Type B pancreatic cell (in vitro differentiated cells): ENCODE measurements at places on chromosomes 13 and 19. TPM values are rescaled to one million over a fixed set of nuclear protein-coding genes. Genes with fewer than 3 reads are reported as not detected.

- no peak for DNase-seq
Measured at GRCh38 chr13:66617786-66618185, 612.4 kb downstream of the PCDH9 start.

The KIR3DL2 gene
- total RNA-seq = not detected in 2 replicates

DNA sequence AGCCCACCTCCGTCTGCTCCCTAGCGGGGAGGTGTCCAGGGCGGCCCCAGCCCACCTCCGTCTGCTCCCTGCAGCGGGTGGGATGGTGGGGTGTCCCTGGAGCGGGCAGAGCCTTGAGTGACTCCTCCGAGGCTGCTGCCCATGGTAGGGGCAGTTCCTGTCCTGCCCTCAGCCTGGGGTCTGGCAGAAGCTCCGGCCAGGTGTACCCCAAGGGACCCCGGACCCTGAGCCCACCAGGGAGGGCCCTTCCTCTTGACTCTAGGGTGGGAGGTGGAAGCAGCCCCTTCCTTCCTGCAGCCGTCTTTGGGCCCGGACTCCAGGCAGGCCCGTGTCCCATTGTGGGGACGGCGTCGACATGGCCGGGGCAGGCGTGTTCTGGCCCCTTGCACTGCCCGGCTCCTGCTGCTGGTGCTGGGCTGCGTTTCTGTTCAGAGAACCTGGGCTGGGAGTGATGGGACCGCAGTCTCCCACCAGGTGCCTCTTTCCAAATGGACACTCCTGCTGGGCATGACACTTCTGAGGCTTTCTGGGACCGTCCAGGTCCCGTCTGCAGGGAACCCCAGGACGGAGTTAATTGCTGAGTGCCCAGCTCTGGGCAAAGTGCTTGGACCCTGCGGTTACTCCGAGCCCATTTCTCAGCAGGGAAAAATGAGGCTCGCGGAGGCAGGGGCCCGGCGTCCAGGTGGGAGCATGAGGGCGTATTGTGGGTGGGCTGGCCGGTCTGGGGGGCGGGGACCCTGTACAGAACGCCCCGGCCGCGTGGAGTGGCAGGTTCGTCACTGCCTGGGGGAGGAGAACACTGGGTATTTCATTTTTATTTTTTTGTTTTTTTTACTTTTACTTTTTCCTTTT lies 19.8 kb downstream of the ARID3A start:
- no peak for DNase-seq

- DNase-seq = no peak
Measured at GRCh38 chr19:4473011-4473762, 1.1 kb downstream of the HDGFL2 start.

DNA sequence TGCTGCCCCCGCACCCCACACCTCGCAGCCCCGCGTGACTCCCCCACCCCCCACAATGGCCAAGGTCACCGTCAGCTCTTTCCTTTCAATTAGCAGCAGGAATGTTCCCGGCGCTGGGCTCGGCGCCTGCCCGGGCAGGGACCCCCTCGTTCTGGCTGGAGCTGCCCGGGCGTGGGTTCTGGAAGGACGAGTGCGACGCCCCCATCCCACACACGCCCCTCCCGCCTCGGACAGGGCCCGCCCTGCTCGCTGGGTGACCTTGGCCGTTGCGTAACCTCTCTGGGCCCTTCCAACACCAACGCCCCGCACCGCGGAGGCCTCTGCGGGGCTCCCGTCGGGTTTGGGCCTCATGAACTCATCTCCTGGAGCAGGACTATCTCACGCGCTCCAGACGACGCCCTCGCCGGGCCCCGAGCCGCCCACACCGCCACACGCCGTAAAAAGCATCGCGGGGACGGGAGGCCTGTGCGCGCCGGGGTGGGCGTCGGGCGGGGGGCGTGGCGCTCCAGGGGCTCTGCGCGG lies 10.3 kb downstream of the PALM start:
- no peak for DNase-seq

DNA sequence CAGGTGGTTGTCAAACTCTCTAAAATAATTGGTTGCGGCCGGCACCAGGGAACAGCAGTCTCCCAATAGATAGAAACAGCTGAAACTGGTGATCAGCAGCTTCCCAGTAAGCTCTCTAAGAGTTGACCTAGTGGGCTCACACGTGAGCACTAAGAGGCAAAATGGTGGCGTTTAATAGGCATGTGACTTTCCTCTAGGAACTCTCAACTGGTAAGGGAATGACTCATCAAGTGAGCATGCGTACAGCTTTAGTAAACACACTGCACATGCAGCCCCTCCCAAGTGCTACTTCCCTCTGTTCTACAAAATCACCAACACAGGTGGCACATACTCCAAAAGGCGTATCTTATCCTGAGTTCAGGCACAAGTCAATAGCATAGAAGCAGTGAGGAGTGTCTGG lies 41.7 kb downstream of the TNFSF11 start:
- no peak for DNase-seq

DNA sequence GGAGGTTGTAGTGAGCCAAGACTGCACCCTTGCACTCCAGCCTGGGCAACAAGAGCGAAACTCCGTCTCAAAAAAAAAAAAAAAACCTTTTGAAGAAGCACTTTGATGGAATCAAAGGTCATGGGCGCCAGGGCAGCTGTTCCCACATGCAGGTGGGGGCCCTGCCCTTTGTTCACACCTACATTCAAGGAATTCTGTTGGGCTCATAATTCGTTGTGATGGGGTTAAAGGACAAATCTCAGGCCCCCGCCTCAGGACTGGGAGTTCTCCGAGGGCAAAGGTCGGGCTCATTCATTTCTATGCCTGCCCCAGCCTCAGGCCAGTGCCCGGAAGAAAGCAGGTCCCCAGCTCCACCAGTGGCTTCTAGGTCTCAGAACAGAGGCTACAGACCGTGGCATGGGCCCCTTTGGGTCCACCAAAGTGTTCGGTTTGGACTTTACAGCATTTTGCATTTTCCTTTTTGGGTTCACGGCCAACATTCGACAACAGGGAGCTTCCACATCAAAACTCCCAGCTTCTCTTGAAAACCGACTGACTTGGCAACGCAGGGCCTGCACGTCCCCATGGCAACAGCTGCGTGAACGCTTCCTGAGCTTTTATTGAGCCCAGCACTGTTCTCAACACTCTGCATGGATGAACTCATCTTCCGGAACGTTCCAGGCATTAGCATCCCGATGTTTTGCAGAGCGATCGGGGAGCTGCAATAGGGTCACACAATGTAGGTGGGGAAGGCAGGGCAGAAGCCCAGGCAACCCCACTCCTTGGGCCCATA lies 10.1 kb upstream of the GTF2F1 start:
- no peak for DNase-seq

The CGB2 gene
- total RNA-seq = not detected in 2 replicates

DNA sequence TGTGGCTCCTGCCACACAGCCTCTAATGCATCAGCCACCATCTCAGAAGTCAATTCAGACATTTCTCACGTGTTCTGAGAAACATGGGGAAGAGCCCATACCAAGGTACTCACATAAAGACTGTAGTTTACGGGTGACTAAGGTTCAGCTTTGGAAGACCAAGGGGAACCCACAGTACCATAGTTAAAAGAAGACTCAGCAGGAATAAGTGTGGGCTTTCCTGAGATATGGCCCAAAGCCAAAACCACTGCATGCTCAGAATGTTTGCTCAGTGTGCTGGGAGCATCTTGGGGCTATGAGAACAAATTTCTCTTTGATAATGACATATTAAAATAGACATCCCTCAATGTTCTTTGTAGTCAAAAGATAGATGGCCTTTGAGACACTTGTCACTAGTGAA lies 283.8 kb downstream of the DCT start:
- DNase-seq = no peak

The ZNF615 gene
- total RNA-seq = 10.6 and 14.2 TPM in 2 replicates
